ENCODE measurements at places on chromosomes 1 and 21.

GRCh38 chr1:202844935-202845334 is 34.2 kb downstream of the PCAT6 start:
- DNase-seq: no peak

GRCh38 chr1:240169188-240169587 is 77.5 kb downstream of the FMN2 start:
- DNase-seq: no peak

DNA sequence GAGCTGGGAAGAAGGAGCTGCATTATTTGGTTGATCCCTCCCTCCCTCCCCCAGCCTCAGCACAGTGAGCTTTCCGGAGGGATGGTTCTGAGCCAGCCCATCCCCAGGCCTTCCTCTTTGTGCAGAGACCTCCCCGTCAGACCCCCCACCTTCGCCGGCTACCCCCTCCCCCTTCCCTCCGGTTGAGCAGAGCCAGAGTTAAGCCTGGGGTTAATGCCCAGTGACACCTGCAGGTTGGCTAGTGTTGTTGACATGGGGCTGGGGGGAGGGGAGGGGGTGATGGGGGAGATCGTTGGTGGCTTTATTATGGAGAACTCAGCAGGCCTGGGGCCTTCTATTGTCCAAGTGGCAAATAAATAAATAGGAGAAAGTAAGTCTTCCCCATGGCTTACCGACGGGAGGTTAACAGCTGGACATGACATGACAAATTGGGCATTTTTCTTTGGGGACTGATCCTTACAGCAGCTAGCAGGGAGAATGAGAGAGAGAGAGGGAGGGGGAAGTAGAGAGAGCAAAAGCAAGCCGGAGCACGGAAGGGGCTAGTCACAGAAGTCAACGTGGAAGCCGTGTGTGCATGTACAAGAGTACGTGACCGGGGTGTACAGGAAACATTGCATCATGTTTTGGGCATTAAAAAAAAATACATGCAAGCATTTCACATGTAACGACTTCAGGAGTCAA is 131.1 kb downstream of the TMEM53 start:
- no peak for DNase-seq

GRCh38 chr1:20717452-20718342 is at the start of gene KIF17:
TSS of gene KIF17 (minus strand) at chr1:20718007. CDS start at chr1:20717706, 301 bp downstream.
- DNase-seq: no peak

DNA sequence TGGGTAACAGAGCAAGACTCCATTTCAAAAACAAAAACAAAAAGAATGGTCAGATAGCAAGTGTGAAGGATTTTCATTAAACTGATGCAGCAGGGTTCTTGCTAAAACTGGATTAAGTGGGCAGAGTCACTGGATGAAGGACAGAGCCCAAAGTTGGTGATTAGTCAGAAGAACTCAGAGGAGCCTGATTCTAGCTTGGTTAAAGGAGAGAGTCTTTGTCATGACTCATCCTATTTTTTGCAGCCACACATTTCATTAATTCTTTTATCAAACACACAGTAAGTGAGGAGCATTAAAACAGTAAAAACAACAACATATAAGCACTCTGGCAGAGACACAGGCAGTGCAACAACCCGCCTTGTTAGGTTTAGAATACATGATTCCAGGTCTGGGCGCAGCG is 56.0 kb upstream of the EDARADD start:
- no peak for DNase-seq

GRCh38 chr1:246355411-246356230 is 151.5 kb downstream of the SMYD3 start:
- no peak for DNase-seq

DNA sequence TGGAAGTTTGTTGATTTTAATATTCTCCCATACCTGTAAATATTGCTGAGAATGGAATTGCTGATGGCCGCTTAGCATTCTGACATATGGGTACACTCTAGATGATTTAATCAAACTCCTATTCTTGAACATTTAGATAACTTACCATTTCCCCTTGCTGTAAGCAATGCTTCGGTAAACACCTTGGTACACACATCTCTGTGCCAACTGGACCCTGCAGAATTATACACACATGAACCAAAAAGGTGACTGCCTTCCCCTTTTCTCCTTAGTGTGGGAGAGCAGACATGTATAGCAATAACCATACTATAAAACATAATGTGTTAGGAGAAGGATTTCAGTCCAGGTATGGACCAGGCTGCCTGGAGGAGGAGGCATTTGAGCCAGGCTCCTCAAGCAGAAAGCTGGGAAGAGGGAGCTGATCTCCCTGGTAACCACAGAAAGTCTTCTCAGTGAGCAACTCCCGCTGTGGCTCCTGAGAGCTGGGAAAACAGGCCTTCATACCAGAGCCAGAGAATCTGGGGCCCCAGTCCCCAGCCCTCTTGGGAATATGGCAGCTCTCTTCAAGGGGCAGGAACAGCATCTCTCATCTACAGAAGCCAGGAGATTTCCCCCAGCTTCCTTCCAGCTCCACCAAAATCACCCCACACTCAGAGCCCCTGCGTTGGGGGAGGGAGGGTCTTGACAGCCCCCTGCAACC is 33.9 kb upstream of the CSF1 start:
- DNase-seq: no peak

DNA sequence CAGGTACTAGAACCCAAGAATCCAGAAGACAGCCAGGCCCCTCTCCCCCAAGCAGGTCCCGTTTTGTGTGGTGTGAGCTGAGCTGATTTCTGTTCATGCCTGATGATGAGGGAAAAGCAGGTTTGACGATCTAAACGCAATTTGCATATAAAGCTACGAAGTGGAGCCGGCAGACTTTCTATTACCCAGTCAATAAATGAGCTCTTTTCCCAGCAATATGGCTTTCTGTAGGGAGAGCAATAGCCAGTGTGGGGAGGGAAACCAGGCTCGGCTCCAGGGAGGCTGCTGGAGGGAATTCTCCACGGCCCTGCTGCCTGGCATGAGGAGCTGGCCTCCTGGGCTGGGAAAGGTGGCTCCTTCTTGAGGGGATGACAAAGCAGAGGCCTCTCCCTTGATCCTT is 140.7 kb upstream of the AJAP1 start:
- no peak for DNase-seq
